ENCODE measurements at places on chromosomes 4 and X.

DNA sequence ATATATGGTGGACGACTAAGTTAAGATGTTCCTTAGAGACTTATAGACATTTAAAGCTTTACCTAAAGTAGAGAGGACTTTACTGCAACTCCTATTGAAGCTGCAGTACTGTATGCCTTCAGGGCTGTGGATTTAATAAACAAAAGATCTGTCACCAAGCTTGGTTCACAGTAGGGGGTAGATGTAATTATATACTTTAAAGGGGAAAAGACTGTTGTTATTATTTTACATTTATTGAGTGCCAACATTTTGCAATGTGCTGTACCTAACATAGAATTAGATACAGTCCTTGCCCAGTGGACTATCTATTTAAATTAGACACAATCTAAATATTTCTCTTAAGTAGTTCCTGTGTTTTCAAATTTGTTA is 67.2 kb downstream of the SLIT2 start:
- no peak for DNase-seq

DNA sequence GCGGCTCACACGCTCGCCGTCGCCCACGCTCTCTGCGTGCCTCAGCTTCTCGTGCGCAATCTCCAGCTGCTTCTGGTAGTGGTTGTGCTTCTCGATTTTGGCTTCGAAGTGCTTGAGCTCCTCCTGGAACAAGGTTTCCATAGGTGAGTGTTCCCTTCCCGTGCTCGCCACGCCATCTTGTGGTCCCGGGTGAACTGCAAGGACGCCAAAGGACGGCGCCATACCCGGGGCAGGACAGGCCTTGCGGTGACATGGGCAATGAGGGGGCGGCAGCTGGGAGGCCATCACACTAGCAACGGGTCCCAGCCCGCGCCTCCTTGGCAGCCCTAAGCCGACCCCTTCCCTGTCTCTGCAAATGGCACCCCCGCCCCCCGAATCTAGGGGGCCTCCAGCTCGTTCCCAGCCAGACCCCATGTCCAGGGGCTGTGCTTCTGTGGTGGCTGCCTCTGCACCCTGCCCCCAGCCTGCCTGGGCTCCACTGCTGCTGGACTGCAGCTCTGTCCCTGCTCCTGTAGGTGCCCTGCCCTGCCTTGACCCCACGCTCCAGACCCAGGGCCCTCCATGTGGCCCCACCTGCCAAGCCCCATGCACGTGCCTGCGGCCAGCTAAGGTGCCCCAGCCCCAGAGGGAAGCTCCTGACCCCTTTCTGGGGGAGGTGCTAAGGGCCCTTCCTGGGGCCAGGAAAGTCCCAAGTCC is 17.3 kb downstream of the LRPAP1 start:
- DNase-seq: no peak

DNA sequence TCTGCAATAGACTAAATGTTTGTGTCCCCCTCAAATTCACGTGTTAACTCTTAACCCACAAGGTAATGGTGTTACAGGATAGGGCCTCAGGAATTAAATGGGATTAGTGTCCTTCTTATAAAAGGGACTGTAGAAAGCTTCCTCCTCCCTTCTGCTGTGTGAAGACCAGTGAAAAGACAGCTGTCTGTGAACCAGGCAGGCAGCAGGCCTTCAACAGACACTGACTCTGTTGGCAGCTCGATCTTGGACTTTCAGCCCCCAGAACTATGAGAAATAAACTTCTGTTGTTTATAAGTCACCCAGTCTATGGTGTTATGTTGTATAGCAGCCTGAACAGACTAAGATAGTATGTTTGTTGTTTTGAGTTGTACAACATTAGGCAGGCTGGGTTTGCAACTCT is 208.1 kb downstream of the GBA3 start:
- no peak for DNase-seq

DNA sequence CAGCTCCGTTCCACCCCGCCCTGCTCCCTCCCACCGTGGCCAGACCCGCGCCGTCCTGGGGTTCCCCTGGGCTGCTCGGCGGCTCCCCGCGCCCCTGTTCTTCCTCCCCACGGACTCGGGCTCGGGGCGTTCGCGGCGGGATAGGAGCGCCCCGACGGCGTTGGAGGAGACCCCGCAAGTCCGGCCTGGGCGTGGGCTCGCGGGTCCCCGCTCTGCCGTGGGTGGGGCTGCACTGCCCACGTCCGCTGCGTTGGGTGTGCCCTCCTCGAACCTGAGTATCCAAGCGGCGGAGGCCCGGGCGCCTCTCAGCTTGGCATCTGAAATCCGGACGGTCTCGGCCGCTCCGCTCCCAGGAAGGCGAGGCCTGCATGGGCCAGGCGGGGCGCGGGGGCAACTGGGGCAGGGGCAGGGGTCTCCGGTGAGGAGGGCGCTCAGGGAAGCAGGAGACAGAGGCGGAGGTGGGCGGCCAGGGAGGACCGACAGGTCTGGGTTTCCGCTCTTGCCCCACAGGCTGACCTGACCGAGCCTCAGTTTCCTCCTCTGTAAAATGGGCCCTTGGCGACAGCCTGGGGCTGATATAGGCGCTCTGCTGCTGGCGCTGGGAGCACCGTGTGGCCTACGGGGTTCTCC is 12.0 kb upstream of the NAT8L start:
- DNase-seq: peak; percentile 44

- DNase-seq: no peak
Measured at GRCh38 chr4:154001193-154001592, 212.3 kb upstream of the SFRP2 start.

- no peak for DNase-seq
Measured at GRCh38 chr4:25723409-25723808, 67.8 kb downstream of the SLC34A2 start.

- no peak for DNase-seq
Measured at GRCh38 chrX:43375136-43375535, 281.0 kb upstream of the MAOA start.
